NCI-H446 treated with DMSO at 0.1 percent for 48 hours (cell line): ENCODE measurements at places on chromosomes 6 and 20.

DNA sequence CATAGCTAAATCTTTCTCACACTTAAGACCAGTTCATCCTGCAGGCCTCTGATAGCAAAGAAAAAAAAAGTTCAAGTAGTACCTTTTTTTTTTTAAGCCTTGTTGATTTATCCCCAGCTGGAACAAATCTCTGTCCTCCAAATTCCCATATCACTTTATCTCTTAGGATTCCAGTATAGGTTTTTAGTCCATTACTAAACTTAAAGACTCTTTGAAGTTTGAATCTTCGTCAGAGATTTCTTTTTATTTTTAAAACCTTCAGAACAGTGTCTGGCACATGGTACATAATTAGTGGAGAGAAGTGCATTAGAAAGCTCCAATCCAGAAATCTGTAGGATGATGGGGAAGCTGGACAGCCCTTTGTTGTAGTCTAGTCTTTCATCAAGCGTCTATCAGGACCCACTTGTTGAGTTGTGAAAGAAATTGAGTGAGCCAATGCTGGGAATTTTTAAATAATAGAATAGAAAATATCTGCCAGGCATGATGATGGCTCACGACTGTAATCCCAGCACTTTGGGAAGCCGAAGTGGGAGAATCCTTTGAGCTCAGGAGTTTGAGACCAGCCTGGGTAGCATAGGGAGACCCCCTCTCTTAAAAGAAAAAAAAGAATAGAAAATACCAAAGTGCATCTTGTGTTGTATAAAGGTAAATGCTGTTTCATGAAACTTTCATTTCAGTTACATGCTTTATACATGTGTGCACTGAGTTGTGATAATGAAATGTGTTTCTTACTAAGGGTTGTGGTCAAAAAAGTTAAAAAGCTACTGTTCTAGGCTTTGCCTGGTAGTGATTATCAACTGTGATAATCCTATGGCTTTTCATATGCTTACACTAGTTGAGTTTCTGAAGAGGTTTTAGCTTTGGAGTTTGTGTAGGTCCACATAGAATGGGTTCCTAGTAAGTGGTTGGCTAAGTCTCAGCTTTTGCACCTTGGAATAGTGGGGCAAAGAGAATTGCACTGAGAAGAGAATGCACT is 3.2 kb downstream of the NFYA start:
- DNase-seq, result no peak

GRCh38 chr20:50728486-50728980 is 2.8 kb upstream of the PARD6B start:
- DNase-seq, result no peak

DNA sequence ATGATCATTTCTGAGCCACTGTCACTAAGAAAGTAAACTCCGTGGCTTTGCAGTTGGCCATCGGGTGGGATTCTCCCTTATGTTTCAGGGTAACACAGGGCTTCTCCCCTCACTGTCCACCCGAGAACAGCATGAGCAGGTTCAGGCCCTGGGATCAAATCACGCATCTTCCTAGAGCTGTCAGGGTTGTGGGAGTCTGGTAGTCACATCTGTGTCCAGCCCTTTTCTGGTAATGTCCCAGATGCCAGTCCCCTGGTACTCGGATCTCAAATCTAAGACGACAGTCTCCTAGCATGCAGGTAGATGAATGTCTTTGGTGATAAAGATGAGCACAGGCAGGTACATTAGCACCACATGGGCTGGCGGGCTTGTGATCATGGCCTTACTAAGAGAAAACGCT is 4.8 kb downstream of the PXDC1 start:
- DNase-seq, result no peak

DNA sequence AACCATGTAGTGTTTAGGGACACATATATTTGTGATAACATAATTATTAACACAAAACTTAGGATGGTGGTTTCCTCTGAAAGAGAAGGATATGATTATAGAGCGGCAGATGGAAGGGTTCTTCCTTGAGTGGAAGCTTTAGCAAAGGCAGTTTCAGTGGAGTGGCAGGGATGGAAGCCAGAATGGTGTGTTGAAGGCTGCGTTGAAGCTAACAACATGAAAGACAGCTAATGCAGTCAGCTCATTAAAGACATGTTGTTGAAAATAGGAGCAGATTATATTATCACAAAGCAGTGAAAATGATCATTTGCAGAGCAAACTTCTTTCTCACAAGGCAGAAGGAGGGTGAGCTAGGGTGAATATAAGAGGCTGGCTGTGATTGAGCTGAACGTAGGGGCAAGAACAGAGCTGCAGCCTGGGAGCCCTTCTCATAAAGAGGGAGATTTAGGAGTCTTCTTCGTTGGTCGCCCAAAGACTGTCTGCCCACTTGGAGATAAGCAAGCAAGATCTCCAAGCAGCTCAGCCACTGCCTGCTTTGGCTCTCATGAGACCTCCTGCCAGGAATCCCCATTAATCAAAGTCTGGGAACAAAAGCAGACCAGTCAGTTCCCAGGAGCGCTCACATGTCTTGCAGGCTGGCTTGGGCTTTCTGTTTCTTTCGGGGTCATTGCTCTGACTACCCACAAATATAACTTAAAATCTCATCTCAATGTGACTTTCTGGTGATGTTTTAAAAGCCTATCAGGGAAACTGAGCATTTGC is 2.6 kb upstream of the ANKRD6 start:
- peak; percentile 54 for DNase-seq

DNA sequence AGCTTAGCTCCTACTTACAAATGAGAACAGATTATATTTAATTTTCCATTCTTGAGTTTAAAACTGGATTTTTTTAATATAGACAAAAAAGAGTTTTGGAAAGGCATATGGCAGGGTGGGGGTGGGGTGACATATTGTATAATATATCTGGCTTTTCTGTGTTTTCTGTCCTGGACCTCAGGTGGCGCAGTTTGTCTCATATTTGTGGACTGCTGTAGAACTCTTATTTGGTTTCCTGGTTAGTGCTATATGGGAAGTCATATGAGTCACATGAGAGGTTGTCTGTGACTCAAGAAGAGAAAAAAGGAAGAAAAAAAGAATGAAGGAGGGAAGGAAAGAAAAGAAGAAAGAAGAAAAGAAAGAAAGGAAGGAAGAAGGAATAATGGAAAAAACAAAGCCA is 131.8 kb downstream of the CLVS2 start:
- DNase-seq, result no peak

DNA sequence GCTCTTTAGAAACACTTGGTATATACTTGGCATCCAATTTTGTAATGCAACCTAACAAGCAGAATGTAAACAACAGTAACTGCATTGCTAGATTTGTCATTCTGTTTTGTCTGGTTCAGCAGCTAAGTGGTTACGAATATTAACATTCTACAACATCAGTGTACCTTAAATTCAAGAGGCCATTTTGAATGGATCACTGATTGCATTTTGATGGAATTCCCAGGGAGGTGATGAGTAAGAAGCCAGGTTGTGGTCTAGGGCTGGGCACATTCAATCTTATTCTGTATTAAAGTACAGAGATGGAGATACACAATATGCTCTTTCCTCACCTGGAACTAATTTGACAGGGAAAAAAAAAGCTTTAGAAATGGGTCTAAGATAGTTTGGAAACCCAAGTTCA is 483.5 kb downstream of the PRKN start:
- no peak for DNase-seq

- DNase-seq, result no peak
Measured at GRCh38 chr6:79755967-79756366, 124.8 kb downstream of the SH3BGRL2 start.

- no peak for DNase-seq
Measured at GRCh38 chr20:571754-572441, 28.3 kb upstream of the CSNK2A1 start.

DNA sequence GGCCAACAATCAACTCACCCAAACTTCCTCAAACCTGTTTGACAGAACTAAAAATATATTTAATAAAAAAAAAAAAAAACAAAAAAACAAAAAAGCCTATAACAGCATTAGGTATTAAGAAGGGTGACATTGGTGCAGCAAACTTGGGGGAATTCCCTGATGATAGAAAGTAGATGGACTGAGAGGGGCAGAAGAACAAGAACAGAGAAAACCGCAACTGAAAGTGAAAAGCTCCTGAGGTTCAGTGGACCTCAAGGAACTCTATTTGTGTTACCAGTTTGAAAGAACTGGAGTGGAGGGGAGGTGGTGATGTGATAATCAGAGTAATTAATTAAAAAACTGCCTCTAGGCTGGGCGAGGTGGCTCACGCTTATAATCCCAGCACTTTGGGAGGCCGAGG is 53.8 kb downstream of the MACROD2 start:
- DNase-seq, result no peak

DNA sequence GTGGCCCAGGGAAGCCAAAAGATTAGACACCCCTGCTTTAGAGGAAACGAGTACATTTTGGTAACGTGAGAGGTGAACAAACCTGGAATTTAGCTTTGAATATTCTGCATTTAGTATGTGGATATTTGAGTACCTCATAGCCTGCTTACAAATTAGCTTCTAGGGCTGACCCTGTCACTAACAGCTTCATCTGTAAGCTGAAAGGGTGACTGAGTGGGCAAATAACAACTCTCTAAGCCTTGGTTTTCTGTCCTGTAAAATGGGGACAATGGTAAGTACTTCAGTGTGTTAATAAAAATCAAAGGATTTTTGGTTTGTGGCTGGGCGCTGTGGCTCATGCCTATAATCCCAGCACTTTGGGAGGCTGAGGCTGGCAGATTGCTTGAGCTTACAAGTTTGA is 8.4 kb upstream of the GUCA1B start:
- DNase-seq, result no peak
